ENCODE measurements at places on chromosomes 1 and 21.

- no peak for DNase-seq
Observed at GRCh38 chr1:56235909-56236510, 343.4 kb downstream of the PLPP3 start.

- no peak for DNase-seq
Observed at GRCh38 chr1:32060914-32061313, 11.8 kb upstream of the TMEM39B start.

GRCh38 chr1:70966018-70966638, 81.5 kb downstream of the PTGER3 start:
- no peak for DNase-seq

DNA sequence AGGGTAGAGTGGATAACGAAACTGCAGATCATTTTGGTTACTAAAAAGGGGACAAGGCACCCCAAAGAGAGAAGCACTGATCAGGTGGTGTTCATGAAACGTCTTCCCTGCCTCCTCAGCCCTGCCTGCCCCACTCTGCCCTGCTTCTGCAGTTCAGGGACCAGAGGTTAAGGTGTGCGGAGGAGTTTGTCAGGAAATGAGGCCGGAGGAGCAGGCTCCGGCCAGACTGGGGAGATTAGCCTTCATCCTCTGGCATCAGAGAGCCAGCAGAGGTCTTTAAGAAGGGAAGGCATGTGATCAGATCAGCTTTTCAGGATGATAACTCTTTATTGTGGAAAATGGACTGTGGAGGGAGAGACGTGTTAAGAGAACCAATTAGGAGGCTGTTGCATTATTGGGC, 291.9 kb upstream of the NR5A2 start:
- DNase-seq, result no peak

GRCh38 chr1:33818071-33818470, 45.8 kb upstream of the HMGB4 start:
- no peak for DNase-seq

- no peak for DNase-seq
Observed at GRCh38 chr1:195733826-195734225, 874.4 kb downstream of the KCNT2 start.

- DNase-seq, result no peak
Observed at GRCh38 chr1:18384471-18384870, 96.3 kb upstream of the KLHDC7A start.

GRCh38 chr21:43850728-43851295, 14.2 kb upstream of the AGPAT3 start:
- no peak for DNase-seq

GRCh38 chr1:109877776-109878175, 32.9 kb upstream of the CSF1 start:
- no peak for DNase-seq

DNA sequence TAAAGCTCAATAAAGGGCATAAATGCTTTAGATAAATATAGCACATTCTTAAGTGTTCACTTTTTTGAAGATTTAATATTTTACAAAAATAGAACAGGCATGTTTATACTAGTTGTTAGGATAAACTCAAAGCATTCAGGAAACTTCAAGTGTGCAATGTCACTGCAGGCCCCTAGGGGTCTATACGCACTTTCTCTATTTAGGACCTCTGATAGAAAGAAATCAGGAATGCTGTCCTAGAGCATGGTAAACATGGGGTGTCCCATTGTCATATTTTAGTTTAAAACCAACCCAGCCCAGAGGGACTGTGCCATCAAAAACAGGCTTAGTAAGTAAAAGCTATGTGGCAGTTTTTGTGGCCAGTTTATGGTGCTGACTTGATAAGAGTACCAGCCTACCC, 102.2 kb downstream of the BARHL2 start:
- no peak for DNase-seq

DNA sequence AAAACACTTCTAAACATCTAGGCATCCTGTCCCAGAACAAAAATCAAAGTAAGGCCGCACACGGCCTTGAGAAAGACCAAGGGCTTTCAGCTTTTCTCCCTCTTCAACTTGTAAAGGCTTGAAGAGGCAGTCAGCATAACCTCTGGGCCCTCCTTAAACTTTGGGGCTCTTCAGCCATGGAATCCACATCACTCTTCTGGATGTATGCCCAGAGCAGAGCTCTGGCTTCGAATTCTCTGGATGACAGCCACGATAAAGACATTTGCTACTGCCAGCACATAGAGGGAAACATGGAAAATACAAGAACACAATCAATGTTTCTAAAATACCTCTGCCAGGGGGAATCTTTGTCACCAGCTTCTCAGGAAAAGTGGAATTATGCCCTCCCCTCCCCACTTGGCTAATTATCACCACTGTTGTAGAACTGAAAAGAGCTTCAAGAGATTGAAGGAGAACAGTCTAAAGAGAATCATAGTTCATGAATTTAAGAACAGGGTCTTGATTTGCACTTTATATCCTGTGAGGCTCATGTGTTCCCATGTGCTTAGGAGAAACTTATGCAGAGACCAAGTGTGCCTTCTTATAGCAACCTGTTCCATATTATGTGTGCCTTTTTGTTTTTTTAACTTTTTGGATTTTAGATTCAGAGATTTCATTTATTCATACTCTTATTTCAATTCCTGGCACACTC, 39.0 kb upstream of the DPT start:
- no peak for DNase-seq

- DNase-seq, result no peak
Observed at GRCh38 chr1:27405074-27405473, 12.7 kb downstream of the GPR3 start.

- no peak for DNase-seq
Observed at GRCh38 chr1:6073480-6074053, 27.9 kb downstream of the KCNAB2 start.

DNA sequence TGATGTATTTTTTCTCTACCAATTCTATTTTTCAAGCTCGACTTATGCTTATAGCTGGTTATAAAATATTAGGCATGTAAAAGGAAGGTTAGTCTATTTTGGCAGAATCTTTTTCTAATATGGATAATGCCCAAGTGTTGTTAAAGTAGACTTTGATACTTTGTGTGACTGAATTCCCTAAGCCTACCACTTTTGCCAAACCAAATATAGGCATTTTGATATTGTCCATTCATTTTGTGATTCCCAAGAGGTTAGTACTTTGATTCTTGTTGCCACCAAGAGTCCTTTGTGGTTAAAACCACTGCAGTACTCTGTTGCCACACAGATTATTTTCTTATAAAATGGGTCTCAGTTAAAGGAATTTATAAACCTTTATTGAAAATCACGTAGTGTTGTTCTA, 4.2 kb downstream of the WDR3 start:
- DNase-seq, result no peak

GRCh38 chr1:180415985-180416633, 86.3 kb downstream of the ACBD6 start:
- DNase-seq, result no peak

DNA sequence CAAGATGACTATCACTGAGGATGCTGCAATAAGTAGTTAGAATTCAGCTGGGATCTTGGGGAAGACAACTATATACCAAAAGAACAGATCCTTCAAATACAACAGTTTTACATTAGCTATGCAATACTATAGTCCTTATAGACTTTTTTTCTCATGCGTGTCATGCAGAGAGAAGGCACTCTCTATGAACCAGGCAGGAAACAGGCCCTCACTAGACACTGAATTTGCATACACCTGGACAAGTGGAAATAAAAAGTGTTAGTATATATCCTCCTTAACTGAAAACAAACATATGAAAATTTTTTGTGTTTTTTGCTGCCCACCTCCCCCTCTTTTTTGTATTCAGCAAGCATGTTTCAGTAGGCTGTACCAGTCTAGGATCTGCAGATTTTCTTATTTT, 29.9 kb downstream of the TMCO1 start:
- no peak for DNase-seq

DNA sequence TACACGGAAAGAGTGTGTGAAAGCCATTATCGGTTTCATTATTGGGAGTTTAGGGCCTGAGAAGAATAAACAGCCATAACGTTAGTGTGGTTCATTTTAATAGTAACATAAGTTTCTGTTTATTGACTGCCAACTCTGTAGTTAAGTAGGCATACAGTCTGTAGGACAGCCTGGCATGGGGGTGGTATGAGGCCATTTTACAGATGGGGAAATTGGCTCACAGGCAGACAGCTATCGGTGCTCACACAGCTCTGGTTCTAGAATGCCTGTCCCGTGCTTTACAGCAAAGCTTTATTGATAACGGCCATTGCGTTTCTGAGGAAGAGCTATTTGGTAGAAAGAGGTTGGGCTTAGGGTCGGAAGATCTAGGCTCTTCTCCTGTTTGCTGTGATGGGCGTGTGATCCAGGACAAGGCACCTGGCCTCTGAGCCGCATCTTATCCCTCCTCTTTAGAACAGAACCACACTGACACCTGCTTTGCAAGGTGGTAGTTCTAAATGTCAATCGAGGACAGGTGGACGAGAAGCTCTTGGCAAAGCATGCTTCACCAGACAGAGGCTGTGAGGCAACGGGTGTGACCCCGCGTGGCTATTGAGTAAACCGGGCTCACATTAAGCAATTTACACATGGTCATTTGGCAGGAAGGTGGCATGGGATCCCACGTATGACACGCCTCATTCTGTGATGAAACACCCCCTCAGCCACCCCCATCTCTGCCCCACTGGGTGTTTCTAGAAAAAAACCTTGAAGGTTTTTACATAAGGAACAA, 14.9 kb downstream of the ETS2 start:
- no peak for DNase-seq

DNA sequence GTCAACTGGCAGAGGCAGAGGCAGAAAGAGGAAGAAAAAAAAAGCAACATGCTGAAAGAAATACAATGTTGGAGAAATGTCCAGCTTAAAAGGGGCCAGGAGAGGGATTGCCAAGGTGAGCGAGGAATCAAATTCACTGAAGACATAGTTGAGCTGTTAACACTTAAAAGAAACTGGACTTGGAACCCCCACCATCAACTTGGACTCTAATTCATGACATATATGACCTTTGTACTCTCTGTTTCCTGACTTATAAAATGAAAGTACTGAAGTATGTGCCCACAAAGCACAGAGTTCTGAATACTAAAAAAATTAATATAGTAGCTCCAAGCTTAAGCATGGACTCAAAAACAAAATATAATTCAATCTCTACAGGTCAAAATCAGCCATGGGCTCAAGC, 16.1 kb downstream of the PRR9 start:
- DNase-seq, result no peak

DNA sequence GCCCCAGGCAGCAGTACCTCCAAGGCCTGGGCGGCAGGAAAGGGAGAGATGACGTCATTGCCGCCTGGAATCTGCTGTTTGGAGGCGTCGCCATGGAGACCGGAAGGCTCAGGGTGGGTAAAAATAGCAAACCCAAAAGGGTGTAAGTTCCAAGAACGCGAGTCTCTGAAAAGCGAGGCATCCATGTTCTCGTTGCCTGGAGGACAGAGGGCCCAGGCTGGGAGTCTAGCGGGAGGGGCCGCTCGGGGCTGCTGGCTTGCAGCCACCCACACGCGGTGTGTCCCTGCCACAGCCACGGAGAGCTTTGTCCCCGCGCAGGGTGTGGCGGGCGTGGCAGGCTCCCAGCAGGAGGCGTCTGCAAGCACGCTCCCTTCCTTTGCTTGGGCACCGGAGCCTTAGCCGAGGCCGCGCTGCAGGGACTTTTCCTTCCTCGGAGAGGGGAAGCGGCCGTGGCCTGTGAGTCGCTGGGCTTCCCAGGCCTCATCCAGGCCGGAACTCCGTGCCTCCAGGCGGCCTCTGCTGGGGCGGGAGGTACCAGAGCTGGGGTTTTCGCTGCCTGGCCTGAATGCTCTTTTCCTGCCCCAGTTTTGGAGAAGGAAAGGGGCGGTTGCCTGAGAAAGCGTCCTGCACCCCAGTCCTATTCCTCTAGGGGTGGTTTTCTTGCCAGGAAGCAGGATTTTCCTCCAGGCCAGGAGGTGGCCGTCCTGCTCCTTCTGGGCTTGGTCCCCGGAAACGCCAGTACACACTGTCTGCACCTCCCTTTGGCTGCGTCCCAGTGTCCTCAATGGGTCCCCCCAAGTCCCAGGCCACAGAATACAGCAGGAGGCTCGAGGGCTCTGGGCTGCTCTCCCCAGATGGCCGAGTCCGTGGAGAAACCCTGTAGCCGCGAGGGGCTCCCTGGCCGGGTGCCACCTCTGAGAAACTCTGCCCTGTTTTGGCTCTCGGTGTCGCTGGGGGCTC, 15.3 kb upstream of the SKI start:
- no peak for DNase-seq

DNA sequence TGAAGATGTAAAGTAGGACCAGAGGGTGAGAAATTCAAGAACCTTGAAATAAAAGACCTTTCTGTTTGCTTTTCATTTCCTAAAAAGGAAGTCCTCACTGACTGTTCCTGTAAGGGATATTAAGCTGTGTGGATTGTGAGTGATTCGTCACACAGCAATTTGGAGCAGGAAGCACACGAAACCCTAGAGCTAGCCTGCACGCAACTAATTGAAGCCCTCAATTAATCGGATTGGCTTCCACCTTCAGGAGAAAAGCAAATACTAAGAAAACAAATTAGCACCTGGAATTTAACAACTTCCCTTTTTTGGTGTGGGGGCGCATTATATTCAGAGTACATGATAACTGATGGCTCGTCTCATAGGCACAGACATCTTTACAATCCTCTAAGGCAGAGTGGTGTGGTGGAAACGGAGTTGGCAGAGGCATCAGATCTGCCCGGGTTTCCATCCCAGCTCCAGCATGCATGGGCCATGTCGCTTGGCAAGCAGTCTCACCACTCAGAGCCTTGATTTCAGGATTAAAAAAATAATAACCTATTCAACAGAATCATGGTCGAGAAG, 95.2 kb downstream of the KCNJ15 start:
- DNase-seq, result no peak

GRCh38 chr1:17912491-17912890, 157.4 kb downstream of the ACTL8 start:
- no peak for DNase-seq

GRCh38 chr1:167268347-167268787, 47.7 kb downstream of the POU2F1 start:
- no peak for DNase-seq

- DNase-seq, result no peak
Observed at GRCh38 chr1:186424539-186424938, 36.4 kb downstream of the PDC start.

DNA sequence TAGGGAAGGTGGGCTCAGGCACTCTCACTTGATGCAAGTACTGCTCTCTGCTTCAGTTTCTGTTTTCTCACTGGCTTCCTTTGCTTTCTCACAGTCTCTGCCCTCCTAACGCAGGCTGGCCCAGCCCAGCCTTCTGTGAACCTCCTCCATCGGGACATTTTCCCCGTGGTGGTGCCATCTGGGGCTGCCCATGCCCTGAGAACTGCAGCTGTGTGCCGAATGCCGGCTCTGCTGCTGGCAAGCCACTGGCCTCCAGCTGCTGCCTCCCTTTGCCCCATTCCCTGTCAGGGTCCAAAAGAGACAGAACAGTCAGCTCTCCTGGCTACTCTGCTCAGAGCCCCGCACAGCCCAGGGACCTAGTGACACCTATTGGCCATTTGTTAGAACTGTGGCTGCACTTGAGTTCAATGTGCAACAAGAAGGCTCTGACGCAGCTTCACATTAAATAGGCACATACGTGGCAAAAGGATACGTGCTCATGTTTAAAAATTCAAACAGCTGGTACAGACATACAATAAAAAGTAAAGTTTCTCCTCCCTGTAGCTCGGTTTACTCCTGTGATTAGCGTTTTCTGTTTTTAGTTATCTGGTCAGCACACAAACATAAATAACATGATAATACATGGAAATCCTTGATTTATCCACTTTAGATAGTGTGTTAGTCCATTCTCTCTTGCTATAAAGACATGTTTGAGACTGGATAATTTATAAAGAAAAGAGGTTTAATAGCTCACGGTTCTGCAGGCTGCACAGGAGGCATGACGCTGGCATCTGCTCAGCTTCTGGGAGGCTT, 46.6 kb downstream of the FCRL5 start:
- DNase-seq, result peak; percentile 6

Data from stimulated activated CD8-positive, alpha-beta memory T cell treated with anti-CD3 and anti-CD28 coated beads, Interleukin-12 subunit alpha, Interleukin-12 subunit beta, amount 100 ng/mL, for 1 hour (primary cell).